WERI-Rb-1 (cell line): ENCODE measurements at places on chromosomes 1 and 21.
A peak's percentile ranks its signal among the peaks of the same experiment; 100 is the strongest.

DNA sequence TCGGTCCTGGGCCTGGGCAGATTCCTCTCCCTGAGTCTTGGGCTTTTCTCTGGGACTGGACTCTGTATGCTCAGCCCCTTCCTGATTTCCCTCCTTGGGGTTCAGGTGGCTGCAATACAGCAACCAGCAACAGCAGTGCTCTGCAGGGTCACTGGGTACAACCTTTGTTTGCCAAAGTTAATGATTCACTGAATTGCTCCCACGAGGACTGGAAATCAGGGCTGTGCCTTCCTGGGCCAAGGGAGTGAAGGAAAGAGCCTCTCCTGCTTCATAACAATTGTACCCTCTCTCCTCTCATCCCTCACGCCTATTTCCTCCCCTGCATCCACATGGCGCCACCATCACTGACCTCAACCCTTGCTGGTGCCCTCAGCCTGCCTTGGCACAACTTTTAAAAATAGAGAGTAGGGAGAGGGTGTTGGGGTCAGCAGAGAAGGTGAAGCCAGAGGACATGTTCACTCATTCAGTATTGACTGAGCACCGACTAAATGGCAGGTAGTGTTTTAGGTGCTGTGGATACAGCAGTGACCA lies 52.8 kb upstream of the GOLT1A start:
- no peak for DNase-seq

GRCh38 chr1:40985875-40986274 lies 6.4 kb downstream of the CTPS1 start:
- DNase-seq, result no peak

DNA sequence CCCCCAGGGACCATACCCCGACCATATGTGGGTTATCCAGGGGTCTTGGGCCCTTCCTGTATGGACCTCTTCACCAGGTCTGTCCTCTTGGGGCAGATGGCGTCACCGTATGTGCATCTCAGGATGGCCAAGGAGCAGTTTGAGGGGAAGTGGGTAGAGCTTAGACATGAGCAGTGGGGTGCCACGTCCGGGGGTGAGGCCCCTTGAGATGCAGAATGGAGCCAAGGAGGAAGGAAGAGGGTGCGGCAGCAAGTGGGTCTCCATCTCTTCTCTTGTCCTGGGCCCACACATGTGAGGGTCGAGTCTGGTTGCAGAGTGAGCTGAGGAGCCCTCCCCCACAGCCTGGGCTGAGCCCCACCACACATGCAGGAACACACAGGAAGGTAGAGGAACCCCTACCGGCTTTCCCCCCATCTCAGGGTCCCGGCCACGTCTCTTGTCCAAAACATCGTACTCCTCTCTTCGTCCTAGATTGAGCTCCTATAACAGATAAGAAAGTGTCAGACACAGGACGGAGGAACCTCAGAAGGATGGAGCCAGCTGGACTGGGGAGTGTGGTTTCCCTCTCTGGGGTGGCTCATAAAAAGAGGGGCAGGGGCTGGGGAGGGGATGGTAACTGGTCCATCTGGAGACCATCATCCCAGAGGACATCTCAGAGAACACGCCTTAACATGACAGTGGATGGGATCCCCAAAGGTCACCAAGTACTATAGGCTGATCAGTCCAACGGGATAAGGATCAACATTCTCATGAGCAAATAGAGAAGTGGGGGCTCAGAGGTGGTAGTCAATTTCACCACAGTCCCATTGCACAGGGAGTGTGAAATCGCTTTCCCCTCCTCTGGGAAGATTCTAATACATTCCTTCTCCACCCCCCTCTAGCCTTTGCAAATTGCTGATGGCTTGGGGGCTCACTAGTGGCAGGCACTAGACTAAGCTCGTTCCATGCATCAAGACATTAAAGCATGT lies 79.9 kb downstream of the CD247 start:
- no peak for DNase-seq

DNA sequence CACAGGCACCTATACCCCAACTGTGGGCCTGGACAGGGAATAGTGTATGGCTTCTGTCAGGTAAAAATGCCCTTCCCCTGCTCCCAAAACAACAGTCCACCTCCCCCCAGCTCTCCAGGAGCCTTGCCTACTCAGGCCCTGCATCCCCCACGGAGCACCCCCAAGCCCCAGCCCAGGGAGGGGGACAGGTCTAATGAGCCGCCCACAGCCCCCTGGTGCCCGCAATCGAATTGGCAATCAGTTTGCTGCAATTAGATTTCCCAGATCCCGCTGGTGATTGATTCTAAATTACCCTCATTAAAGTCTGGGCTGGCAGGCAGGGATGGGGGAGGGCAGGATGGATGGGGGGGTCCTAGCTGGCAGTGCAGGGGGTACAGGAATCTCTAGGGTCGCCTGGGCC lies 8.1 kb downstream of the SDC3 start:
- DNase-seq, result no peak

GRCh38 chr1:50418600-50419109 lies 4.6 kb downstream of the DMRTA2 start:
- no peak for DNase-seq

- DNase-seq, result no peak
Measured at GRCh38 chr1:10888791-10889649, 92.6 kb upstream of the CASZ1 start.

- DNase-seq, result peak; percentile 99
Measured at GRCh38 chr1:201268604-201269151, 14.6 kb upstream of the PKP1 start.

- no peak for DNase-seq
Measured at GRCh38 chr1:239884796-239885195, 206.9 kb upstream of the FMN2 start.

- no peak for DNase-seq
Measured at GRCh38 chr1:52364235-52364839, 1.7 kb downstream of the CC2D1B start.

- DNase-seq, result no peak
Measured at GRCh38 chr1:47630346-47630745, 192.5 kb downstream of the FOXD2 start.

- DNase-seq, result no peak
Measured at GRCh38 chr1:206501881-206502280, 5.5 kb upstream of the RASSF5 start.

DNA sequence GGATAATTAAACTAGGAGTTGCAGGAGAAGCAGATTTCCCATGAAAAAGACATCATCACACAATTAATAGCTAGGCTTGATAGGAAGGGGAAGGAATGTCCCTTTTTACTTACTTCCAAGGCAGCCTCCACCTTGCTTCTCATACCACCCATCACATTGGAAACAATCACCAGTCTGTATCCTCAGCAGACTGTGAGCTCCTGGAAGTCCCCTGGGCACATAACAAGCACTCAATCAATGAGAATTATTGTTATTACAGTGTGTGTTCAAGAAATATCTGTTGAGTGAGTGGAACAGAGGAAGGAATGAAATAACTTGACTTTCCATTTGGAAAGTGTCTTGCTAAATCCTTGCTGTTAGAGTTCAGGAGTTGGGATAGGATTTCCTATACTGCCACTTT lies 36.2 kb downstream of the HIVEP3 start:
- DNase-seq, result no peak

DNA sequence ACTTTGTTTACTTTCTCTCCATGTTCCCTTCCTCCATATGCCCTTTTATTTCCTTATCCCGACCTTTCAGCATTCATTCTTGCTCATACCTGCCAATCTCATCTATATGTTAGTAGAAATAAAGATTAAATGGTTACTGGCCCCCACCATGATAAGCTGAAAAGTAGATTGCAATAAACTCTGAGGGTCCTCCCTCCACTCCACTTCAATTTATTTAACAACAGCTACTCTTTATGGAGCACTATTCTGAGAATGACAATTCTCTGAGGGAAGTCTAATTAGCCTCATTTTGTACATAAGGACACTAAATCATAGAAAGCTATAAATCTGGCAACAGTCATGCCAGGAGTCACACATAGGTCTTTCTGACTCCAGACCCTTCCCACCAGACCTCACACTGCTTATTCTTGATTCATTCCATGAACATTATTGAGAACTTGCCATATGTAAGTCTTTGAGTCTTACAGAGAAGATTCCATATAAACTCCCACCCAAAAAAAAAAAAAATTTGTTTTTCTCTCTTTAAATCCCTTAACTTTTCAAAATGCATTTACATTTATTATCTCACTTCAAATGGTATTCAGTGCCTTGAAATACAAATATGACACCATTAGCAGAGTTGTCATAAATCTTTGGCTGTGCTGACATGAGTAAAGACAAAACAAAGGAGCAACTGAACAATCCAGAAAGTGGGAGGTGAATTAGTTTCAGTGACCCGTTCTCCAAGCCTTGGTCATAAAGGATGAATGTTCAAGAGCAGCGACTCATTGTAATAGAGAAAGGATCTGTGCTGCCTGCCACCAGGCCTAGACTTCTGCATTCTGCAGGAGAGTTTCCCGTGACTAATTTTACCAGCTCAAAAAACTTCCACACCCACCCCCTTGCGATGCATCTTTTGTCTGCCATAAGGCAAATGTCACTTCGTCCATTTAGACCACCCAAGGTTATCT lies 28.5 kb downstream of the PALMD start:
- no peak for DNase-seq

DNA sequence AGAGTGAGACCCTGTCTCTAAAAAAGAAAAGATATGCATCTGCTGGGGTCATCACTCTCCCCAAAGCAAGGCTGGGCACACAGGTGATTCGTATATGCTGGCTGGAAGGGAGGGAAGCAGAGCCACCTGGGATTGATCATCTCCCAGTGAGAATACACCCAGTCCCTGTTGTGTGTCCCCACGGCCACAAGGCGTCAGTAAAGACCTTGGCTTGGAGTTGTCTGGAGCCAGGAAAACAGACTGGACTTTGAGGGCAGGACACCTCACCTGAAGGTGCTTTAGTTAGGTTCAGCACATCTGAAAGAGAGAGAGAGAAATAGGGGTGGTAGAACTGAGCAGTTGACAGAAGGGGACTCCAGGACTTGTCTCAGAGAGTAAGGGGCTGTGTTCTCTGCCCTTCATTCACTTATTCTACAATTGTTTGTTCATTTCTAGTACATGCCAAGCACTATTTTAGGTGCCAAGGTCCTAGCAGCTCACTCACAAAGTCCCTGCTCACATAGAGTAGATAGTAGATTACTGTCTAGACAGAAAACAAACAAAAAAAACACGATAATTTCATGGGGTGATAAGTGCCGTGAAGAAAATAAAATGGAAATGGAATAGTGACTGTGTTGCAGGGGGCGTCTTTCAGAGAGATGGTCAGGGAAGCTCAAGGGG lies 13.5 kb downstream of the CITED4 start:
- peak; percentile 78 for DNase-seq

DNA sequence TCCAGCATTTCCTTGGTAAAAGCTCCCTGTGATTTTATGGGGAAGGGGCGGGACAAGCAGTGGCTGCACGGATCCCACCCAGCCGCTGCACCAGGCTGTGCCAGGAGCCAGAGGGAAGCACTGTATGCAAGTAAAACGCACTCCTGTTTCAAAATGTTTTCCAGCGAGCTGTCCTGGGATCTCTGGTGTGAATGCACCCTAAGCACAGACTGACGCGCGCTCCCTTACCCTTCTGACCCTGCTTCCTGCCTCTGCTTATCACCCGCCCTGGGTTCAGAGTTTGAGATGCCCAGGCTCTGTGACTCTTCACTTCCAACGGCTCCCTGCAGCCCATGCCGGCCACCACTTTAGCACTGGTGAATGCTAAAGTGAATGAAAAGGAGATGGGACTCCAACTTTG lies 131.2 kb downstream of the RHOU start:
- no peak for DNase-seq

- DNase-seq, result no peak
Measured at GRCh38 chr1:247415423-247416361, at the start of gene NLRP3. NLRP3 (plus strand) TSS chr1:247416173; CDS start chr1:247418801, 2,628 bp downstream.

DNA sequence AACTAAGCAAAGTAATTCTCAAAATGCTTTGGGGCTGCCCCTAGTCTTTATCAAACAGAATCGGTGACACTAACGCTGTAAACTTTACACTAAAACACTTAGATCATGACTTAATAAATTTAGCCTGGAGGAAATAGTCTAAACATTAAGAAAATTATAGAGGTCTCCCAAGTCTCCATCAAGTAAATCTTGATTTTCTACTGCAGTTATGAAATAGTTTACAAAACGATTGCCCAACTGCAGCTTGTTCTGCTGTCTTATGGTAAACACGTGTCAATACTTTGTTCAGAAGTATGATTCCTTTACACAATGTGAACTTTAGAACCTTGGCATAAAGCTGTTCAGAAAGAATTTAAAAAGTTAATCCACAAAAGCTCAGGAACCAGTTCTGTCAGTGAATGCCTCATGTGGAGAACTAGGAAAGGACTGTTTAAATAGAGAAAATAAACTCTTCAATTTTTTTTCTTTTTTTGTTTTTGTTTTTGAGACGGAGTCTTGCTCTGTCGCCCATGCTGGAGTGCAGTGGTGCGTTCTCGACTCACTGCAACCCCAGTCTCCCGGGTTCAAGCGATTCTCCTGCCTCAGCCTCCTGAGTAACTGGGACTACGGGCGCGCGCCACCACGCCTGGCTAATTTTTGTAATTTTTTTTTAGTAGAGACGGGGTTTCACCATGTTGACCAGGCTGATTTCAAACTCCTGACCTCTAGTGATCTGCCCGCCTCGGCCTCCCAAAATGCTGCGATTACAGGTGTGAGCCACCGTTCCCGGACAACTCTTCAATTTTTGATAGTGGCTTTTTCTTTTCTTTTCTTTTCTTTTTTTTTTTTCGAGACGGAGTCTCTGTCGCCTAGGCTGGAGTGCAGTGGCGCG lies 1.6 kb downstream of the DDI2 start:
- no peak for DNase-seq

DNA sequence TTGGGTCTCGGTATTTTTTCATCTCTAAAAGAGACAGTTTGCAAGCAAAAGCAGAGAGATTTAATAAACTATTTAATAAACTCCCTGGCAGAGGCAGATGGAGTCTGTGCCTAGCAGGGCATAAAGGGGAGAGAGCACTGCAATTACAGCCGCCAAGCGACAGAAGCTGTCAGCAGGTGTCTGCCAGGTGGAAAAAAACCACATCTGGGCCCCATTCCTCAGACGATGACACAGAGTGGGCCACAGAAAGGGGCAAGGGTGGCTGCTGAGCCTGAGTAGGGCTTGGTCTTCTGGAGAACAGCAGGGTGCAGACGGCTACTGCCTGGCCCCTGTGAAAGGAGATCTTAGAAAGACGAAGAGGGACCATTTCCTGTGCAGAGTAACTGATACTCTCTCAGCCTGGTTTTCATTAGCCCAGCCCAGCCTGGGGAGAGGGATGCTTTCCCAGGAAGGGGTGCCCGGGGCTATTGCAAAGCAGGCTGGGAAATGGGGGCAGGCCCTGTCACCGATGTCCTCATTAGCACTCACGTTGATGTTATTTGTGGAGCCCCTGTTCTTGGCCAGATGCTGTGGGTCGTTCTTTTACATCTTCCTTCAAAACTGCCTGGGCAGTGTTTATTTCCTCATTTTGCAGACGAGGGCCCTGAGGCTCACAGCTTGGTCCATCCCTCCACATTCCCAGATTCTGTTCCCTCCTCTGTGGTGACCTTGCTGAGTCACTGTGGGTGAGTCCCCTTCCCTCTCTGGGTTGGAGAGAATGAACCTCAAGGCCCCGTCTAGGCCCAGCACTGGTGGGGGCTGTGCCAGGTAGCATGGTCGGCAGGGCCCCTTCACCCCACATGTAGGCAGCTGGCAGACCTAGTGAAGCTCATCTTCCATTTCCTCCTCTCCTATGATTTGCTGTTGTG lies 472.7 kb downstream of the PTPRU start:
- DNase-seq, result no peak

GRCh38 chr1:71462247-71462646 lies 381.4 kb upstream of the ZRANB2 start:
- no peak for DNase-seq

- no peak for DNase-seq
Measured at GRCh38 chr1:210129759-210130158, 102.8 kb upstream of the SERTAD4 start.

- DNase-seq, result peak; percentile 45
Measured at GRCh38 chr1:3323021-3323795, 131.3 kb upstream of the ARHGEF16 start.
